Stimulated activated CD8-positive, alpha-beta memory T cell treated with anti-CD3 and anti-CD28 coated beads, Interleukin-7, amount 100 ng/mL, for 1 hour (primary cell): ENCODE measurements at places on chromosomes 13 and 19.
A peak's percentile ranks its signal among the peaks of the same experiment; 100 is the strongest.

GRCh38 chr13:91557328-91558090 is 159.1 kb downstream of the GPC5 start:
- DNase-seq, result no peak

DNA sequence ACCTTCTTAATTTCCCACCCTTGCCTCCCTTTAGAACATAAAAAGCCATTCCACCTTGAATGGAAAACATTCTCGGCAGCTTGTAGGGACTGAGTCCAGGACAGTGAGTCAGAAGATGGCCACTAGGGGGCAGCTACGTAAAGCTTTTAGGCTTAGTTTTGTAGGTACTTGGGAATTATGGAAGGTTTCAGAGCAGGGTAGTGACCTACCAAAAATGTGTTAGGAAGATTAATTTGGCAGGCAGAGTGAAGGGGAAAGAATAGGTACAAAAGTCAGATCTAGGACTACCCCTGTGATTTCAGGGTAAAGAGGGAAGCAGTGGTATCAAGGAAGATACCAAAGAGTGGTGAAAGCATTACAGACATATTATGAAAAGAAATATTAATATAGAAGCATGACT is 198.4 kb downstream of the NDFIP2 start:
- DNase-seq, result no peak

GRCh38 chr19:12899891-12900518 is 9.0 kb downstream of the GCDH start:
- no peak for DNase-seq

- no peak for DNase-seq
Measured at GRCh38 chr19:46515879-46516350, 20.2 kb upstream of the PNMA8B start.

DNA sequence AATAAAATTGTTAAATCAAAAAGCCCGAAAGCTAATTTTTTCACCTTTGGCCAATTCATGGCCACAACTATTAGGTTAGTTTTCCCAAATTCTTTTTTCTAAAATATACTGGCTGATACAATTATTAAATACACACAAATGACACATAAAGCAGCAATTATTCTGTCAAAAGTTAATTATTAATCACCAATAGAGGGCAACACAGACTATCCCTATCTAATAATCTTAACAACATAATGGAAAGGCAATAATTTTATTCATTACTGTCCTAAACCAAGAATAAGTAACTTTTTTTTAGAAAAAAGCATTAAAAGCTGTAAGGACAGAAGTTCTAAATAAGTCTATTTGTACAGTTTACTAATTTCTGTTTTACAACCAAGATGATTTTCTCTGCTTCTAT is 51.7 kb downstream of the KATNAL1 start:
- DNase-seq, result no peak

DNA sequence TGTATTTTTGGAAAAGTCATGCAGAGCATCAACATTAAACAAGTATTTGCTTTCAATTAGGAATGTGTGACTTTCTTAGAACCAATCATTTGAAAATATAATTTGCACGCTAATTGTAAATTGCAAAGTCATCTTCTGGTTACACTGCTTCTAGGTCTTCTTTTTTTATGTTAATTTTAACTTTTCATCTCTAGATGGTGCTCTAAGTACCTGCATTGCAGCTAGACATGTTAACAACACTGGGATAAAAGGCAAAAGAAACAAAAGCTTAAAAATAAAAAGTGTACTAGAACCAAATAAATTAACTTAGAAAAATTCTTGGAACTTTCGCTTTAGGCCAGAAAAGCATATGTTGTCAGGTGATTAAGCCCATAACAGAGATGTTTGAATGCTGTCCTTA is 2758.2 kb downstream of the PCDH9 start:
- no peak for DNase-seq

- no peak for DNase-seq
Measured at GRCh38 chr19:14361824-14362223, 19.4 kb upstream of the ADGRE5 start.

- no peak for DNase-seq
Measured at GRCh38 chr13:108376308-108376707, 106.8 kb downstream of the TNFSF13B start.

- no peak for DNase-seq
Measured at GRCh38 chr13:113077566-113077952, 28.0 kb upstream of the F7 start.

- no peak for DNase-seq
Measured at GRCh38 chr19:3507371-3508120, 1.4 kb downstream of the FZR1 start.

GRCh38 chr19:50818859-50819472 is 4.6 kb downstream of the KLK1 start:
- DNase-seq, result no peak

DNA sequence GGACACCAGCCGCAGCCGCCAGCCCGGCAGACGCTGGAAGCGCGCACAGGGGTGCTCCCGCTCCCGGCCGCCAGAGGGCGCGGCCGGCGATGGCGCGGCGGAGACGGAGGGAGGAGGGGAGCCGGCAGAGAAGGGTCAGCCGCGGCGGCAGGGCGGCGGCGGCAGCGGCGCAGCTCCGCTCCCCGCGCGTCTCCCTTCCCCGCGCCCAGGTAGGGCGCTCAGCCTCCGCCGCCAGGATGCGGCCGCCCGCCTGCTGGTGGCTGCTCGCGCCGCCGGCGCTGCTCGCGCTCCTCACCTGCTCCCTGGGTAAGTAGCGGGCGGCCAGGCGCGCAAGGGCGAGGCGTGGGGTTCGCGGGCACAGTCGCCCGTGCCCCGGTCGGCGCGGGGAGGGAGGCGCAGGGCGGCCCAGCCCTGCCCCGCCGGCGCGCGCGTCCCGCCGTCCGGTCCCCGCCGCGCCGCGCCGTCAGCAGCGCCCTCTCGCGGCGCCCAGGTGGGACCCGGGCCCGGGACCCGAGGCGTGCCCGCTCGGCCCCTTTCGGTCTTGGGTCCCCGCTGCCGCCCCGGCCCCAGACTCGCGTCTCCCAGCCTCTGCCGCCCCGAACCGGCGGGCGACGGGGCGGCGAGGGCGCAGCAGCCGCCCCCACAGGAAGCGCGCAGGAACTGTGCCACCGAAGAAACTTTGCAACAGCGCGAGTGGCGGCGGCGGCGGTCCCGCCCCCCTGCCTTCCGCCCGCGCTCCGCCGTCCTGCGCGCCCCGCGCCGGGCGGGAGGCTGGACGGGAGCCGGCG is at the start of gene B3GLCT:
TSS of gene B3GLCT (plus strand) at position 127 of the 788 bp plus-strand sequence. CDS start at position 237, 110 bp downstream.
- DNase-seq, result peak; percentile 68

DNA sequence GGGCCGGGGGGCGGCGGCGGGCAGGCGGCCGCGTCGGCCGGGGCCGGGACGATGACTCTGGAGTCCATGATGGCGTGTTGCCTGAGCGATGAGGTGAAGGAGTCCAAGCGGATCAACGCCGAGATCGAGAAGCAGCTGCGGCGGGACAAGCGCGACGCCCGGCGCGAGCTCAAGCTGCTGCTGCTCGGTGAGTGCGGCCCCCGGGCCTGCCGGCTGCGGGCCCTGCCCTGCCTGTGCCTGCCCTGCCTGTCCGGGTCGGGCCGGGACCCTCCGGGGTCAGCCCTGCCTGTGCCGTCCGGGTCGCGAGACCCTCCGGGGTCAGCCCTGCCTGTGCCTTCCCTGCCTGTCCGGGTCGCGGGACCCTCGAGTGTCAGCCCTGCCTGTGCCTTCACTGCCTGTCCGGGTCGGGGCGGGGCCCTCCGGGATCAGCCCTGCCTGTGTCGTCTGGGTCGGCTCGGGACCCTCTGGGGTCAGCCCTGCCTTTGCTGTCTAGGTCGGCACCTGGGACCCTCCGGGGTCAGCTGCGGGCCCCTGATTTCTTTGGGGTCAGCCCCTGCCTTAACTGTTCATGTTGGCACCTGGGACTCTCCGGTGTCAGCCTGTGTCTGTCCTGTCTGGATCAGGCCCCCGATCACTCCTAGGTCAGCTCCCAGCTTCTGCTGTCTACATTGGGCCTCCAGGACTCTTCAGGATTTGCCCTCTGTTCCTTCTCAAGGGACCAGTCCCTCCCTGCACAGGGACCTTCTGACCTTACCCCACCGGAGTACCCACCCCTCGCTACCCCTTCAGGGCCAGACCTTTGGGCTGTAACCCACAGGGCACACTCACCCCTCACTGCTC is 659 bp downstream of the GNA11 start:
- no peak for DNase-seq

DNA sequence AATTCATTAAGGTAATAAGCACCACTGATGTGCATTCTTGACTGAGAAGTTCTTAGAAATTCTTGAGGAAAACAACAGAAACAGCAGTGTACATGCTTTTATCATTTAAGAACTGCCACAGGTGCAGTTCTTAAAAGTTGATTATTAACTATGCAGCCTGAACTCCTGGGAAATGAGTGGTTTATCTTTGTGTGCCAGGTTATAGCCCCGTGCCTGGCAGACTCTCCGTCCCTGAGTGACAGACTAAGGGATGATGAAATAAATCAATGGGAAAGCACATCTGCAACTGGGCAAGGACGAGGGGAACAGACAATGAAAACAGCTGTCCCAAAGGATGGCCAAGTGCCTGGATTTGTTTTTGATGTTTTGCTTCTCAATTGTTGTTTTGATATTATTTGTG is 84.4 kb upstream of the SPATA13 start:
- DNase-seq, result no peak

GRCh38 chr13:91072486-91072885 is 275.0 kb upstream of the MIR17HG start:
- DNase-seq, result no peak

DNA sequence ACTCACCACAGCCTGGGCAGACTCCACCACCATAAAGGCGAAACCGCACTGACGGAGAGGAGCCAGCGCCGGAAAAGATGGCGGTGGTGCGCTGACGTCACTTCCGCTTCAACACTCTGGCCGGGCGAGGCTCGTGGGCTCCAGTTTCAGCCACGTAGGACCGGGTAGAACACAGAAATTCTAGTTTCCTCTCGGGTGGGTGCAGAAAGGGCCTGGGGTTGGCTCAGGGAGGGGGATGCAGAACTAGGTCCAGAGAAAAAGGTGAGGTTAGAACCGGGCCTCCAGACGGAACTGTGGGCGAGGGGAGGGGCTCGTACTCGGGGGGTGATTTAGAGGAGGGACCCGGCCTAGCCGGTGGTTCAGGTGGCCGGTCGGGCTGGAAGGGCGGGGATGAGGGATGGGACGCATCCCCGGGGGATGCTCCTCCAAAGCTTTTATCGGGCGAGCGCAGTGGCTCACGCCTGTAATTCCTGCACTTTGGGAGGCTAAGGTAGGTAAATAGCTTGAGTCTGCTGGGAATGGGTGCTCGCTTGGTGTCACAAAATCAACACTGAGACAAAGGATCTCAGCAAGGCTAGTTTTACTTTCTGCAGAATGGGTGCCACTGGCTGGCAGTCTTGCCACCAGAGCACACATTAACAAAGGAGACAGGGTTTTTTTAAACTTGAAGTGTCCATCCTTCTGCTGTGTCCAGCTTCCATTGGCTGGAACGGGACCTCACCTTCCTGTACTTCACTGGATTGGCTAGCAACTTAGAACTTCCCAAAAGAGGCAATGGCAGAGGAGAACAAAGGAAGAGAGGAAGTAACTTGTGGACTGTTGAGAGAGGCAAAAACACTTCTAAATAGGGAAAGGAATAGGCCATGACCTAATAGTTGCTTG is at the start of gene ZNF561:
TSS of gene ZNF561 (minus strand) at position 77 of the 882 bp plus-strand sequence. CDS start 1,776 bp downstream, outside the sequence.
- peak; percentile 77 for DNase-seq

GRCh38 chr19:45175515-45176345 is 2.3 kb downstream of the TRAPPC6A start:
- DNase-seq, result no peak

- DNase-seq, result no peak
Measured at GRCh38 chr13:48184260-48184659, 48.7 kb upstream of the ITM2B start.

- DNase-seq, result no peak
Measured at GRCh38 chr19:41705393-41706174, 2.8 kb upstream of the CEACAM5 start.

DNA sequence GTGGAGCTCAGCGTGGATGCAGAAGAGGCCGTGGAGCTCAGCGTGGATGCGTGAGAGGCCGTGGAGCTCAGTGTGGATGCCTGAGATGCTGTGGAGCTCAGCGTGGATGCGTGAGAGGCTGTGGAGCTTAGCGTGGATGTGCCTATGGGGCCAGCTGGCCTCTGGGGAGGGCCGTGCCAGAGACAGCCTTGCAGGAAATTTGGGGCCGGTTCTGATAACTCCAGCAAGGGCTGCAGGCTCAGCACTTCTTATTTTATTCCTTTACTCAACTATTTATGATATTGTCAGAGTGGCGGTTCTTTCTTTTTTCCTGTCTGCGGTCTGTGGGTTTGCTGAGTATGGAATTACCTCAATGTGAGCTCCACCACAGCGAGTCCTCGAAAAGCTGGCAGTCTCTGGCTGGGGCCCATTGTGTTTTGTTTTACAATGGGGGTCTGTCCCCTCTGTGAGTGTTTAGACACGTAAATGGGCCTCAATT is 17.8 kb upstream of the TMEM255B start:
- DNase-seq, result no peak

GRCh38 chr13:34897220-34897619 is 44.9 kb upstream of the NBEA start:
- DNase-seq, result no peak

DNA sequence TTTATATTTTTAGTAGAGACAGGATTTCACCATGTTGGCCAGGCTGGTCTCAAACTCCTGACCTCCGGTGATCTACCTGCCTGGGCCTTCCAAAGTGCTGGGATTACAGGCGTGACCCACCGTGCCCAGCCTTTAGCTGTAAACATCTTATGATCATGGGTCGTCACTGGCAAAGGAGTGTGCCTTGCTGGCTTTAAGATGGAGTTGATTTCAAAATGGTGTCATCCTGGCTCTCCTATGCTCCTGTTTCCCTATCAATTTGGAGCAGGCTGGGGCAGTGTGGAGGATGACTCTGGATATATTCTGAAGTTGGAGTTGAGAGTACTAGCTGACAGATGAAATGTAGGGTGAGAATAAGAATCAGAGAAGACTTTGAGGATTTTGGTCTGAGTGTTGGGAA is 18.4 kb upstream of the ATP8A2 start:
- DNase-seq, result no peak
